ENCODE measurements at places on chromosomes 2 and 18.

DNA sequence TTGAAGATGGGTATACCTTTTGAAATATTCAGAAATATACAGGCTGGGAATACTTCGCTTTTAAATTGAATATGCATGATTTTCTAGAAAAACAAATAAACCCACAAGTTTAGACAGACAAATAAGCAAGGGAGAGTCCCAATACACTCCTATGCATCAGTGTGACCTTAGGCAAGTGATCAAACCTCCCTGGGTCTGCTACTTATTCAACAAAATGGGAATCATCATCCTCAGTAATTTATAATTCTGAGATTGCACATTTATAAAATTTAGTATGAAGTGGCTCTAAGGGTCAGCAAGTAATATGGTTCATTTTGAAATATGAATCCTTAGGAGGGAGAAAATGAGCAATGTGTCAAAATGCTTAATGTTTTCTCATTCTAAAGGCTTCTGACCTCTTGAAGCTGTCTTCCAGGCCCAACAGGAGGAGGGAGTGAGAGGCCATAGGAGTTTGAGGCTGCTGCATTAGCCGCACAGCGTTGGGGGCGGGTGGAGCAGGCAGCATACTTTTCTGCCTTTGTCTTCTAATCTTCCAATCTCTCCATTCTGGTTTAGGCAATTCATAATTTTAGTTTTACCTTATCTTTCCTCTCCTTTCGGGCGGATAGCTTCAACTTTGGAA, 155.1 kb downstream of the TRIB2 start:
- no peak for DNase-seq

GRCh38 chr2:30862054-30862651, 54.9 kb upstream of the CAPN13 start:
- DNase-seq, result no peak

DNA sequence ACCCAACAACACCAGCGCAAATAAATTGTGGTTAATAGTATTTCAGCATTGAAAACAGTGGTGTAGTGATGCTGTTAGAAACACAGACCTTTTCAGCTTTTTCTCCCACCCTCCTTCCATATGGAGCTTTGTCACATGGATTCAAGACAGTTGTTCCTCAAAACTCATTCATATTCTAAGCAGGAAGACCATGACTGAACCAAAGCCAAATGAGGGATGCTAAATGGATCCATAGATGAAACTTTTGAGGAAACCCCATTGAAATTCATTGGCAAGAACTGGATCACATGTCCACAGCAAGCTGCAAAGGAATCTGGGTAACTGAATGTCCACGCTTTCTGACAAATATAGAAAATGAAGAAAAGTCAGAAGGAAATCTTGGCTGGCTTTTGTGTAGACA, 615.1 kb upstream of the NETO1 start:
- DNase-seq, result no peak

- no peak for DNase-seq
Observed at GRCh38 chr2:12702168-12703121, 14.3 kb upstream of the TRIB2 start.

DNA sequence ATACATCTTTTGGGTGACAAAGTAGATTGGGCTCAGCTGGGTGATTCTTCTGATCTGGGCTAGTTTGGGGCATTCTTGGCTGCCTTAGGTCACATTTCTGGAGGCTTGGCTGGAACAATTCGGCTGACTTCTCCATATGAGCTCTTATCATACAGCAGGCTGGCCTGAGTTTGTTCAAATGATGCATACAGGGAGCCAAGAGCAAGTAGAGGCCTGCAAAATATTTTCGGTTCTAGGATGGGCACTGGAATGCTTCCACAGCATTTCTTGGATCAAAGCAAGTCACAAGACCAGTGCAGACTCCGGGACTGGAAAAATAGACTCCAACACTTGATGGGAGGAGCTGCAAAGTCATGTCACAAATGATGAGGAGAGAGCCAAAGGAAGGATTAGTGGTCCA, 98.4 kb downstream of the SCG2 start:
- no peak for DNase-seq

DNA sequence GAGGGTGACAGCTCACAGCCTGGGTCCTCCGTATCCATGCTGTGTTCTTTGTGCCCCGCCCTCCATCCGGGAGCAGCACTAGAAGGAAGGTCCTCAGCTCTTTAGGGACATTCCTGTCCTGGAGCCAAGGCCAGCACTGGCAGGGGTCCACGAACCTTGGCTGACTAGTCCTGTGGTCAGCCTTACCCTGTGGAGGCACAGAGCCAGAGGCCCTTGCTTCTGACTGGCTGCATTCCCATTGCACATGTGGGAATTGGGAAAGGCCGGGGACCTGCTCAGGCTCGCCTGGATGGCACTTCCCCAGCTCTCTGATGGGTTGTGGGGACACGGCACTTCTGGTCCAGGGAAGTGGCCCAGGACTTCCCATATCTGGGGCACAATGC, 24.9 kb upstream of the RHOB start:
- DNase-seq, result no peak

- no peak for DNase-seq
Observed at GRCh38 chr2:7694076-7694985, 777.1 kb downstream of the RNF144A start.

- no peak for DNase-seq
Observed at GRCh38 chr2:32711219-32711618, 83.4 kb downstream of the TTC27 start.

- no peak for DNase-seq
Observed at GRCh38 chr2:181430406-181431118, 26.6 kb upstream of the ITGA4 start.

GRCh38 chr2:150675807-150676206, 188.3 kb upstream of the RND3 start:
- DNase-seq, result no peak

DNA sequence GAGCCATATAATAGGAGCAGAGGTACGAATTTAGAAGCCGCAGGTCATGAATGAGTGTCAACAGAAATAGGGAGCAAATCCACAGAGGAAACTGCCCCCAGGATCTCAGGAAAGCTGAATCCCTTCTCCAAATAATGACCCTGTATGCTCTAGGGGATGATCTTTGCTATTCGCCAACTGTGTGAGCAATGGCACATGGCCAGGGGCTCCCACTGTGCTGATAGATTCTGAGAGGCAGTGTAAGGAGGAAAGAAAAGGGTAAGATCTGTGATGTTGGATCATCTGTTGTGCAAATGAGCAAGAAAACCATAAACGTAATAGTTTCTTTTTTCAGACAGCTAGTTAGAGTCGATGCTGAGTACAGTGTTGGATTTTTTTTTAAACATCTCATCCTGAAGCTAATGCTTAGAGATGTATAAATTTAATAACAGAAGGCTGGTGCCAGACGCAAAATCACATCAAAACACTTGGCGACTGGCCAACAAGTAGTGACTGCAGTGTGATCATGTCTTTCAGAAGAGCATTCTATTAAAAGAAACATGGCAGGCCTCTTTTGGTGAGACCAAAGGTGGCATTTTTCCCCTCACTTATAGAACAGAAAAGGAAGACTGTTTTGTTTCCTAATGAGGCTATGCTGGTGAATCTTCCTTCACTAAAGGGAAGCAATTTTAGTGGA, 77.4 kb downstream of the ABCA12 start:
- peak; percentile 55 for DNase-seq

- no peak for DNase-seq
Observed at GRCh38 chr2:61978522-61978921, 73.0 kb downstream of the COMMD1 start.

DNA sequence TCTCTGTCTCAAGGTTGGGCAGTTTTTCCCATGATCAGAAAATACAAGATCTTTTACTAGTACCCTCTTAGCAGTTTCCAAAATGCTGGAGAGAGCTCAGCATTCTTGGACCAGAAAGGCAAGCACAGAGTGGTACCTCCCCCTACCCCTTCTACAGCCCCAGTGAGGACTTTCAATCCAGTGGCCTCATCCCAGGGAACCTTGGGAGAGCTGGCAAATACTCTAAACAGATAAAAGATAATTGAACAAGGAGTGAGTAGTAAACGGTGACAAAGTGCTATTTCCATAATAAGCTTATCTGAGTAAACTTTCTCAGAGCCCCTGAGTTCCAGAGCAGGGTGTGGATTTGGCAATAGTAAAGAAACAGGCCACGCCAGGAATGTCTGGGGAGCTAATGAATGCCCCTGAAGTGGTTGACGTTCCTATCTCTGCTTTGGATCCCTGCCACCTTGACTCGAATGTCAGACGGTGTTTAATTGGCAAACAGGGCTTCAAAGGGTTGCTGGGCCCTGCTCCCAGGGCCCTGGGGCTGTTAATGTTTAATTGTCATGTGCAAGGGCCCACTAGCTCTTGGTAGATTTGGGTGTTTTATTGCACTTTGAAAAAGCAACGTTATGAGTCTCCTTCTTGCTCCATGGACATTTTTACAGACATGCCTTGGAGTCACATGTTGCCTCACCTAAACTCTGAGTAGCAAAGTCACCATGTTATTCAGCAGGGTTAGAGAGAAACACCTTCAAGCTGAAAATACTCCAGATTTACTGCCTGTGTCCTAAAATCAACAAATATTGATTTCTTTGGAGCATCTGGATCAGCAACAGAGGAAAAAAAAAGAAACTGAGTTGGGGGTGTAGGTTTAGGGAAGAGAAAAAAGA, 239.9 kb downstream of the CYRIA start:
- DNase-seq, result no peak

- DNase-seq, result no peak
Observed at GRCh38 chr2:241014764-241015163, 16.3 kb downstream of the SNED1 start.

- no peak for DNase-seq
Observed at GRCh38 chr2:230968921-230969658, 26.8 kb upstream of the SPATA3 start.

DNA sequence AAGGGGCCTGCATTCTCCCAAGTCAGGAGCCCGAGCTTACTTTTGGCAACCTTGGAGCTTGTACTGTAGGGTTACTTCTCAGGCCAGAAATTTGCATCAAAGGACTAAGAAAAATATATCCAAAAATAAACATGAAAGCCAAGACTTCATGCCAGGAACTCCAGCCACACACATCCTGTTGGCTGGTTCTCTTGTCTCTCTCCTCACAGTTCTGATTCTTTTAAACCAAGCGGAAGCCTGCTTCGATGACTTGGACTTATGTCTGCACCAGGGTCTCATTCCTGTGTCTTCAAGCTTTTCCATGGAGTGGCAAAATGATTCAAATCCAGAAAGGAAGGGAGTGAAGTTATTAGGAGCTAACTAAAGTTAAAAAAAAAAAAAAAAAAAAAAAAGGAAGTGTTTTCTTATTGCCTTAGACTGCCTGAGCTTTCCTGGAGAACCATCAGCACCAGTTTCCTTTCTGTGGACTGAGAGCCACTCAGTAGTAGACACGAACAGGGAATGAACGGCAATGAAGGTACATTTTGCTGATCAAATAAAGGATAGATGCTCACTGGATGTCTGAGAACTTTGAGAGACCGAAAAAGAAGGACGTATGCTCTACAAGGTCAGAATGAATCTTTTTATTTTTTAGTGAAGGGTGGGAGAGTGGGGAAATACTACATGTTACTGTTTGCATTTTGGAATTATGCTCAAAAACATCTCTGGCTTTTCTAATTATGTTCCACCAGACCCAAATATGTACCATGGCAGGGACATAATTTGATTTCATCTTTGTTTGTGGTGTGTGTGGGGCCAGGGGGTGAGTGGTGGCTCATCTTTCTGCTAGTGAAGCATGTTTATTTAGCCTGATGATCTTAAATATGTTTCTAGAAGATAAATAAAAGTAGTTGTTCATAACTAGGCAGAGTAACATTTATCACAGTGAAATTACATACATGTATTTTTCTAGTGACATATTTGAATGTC, 86.0 kb downstream of the RAPGEF4 start:
- DNase-seq, result no peak

DNA sequence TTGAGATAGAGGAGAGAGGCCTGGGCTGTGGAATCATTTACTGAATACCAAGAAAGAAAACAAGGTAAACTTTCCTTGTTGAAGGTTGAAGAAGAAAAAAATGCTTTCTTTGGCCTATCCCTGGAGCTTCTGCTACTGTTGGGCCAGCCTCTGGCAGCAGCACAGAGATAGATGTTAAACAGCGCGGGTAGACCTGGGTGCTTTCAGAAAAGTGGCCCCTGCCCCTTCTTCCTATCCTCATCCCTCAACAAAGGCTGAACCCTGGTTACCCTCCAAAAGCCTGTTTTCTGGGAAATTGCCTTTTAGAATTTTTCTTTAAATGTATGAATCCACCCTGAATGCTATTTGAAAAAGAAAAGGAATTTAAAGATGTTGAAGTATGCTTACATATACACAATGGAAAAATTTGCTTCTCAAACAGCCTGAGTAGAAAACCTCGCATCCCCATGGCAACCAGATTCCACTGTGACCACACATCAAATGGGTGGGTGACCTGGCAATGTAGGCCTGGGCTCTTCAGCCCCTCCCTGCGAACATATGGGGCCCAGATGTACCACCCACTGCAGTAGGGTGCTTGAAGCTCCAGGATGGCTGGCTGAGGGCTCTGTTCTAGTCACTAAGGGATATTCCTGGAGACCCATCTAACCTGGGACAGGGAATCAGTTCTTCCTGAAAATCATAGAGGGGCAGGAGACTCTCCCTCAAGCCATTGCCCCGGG, 23.4 kb upstream of the CHRNA1 start:
- DNase-seq, result no peak

GRCh38 chr18:12248926-12249720, 5.0 kb upstream of the CIDEA start:
- DNase-seq, result no peak

DNA sequence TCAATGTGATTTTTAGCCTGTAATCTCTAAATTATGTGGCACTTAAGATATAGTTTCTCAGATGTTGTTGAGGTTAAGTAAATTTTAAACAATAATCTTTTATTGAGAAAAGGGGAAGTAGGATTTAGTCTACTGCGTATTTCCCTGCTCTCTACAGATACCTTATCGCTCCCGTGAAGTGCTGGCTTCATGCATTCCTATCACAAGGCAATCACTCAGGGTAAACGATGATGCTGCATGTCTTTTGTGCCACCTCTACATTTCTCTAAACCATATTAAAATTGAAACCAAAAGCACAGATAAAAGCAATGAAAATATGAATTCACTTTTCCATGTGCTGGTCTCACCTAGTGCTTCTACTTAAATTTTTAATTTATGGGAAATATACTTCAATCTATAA, 14.4 kb upstream of the RPE start:
- DNase-seq, result no peak

DNA sequence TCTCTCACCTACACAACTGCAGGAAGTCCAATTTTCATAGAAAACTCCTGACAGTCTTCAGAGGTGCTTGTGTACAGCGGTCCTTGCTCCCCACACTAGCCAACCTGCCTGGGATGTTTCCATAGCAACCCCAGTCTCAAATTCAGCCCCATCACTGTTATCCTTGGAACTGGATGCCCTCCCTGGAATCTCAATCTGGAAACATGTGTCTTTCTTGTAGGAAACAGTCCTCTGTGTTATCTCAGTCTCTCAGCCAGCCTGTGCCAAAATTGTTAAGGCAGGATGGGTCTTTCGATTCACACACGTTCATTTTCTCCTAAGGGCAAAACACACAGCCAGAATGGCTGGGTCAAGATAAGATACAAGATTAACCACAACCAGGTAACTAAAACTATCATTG, 295.5 kb upstream of the RND3 start:
- DNase-seq, result no peak

GRCh38 chr18:48798334-48799245, 152.2 kb downstream of the SMAD7 start:
- DNase-seq, result no peak

Measured in NCI-H1417 treated with DMSO at 0.1 percent for 48 hours (cell line).